ENCODE measurements at places on chromosomes 12 and 14. TPM values are rescaled to one million over a fixed set of nuclear protein-coding genes. Genes with fewer than 3 reads are reported as not detected.

DNA sequence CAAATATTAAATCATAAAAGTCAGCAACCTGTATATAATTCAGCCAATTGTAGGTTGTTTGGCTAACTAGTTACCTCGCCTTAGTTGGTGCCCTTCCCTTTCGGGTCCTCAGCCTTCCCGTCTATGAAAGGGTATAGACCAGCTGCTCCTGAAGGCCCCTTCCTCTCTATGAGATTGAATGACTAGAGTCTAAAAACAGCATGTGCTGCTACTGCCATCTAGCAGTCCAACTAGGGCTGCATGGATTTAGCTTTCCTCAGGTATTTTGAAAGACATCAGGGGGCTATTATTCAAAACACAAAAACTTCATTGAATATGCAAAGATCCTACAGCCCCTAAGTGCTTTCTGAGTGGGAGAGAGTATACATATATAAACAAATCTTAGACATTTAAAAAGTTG is 37.0 kb upstream of the TMEM263 start:
- DNase-seq, result peak; percentile 85

STRAP gene
- 362 TPM for total RNA-seq

BCL11B gene
- total RNA-seq, result 8.3 TPM

GRCh38 chr12:2583091-2583497 is 211.7 kb upstream of the FKBP4 start:
- DNase-seq, result peak; percentile 92

DNA sequence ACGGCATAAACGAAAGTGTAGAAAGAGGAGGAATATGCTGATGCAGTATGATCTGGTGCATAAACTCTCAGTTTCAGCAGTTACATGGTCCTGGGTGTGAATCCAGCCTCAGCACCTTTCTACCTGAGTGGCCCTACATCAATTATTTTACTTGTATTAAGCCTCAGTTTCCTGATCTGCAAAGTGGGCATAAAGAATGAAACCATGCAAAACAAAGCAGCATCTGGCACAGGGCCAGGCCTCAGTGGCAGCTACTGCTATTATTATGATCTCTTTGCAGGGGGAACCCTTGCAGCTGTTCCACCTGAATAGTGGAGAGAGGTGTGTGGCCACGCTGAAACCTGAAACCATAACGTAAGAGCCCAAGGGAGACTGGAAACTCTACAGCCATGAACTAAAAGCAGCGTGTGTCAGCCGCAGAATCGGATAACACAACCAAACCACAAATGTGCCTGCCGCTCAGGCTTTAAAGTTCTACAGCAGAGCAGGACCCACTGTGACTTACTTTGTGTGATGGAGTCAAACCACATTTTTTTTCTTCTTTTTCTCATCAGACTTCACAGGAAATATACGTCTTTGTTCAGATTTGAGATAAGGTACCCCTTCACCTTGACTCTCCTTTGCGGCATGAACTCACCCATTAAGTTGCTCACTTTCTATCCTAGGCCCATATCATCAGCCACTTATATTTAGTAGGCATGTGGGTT is 29.2 kb upstream of the FOS start:
- DNase-seq, result no peak

BRF1 gene
- 44.5 TPM for total RNA-seq

- DNase-seq, result no peak
These were observed 163.4 kb upstream of the HMGA2 start for GRCh38 chr12:65660836-65661235.

PIANP gene
- total RNA-seq, result 2.6 TPM

GRCh38 chr12:6200256-6201212 is at the start of gene CD9:
CD9 (plus strand) TSS chr12:6200400; CDS start chr12:6200500, 100 bp downstream.
- peak; percentile 79 for DNase-seq

- DNase-seq, result peak; percentile 77
These were observed 73.0 kb downstream of the SERPINA3 start for GRCh38 chr14:94685166-94685581.

DNAJC22 gene
- total RNA-seq, result 3.4 TPM

CSAD gene
- 38.2 TPM for total RNA-seq

DNA sequence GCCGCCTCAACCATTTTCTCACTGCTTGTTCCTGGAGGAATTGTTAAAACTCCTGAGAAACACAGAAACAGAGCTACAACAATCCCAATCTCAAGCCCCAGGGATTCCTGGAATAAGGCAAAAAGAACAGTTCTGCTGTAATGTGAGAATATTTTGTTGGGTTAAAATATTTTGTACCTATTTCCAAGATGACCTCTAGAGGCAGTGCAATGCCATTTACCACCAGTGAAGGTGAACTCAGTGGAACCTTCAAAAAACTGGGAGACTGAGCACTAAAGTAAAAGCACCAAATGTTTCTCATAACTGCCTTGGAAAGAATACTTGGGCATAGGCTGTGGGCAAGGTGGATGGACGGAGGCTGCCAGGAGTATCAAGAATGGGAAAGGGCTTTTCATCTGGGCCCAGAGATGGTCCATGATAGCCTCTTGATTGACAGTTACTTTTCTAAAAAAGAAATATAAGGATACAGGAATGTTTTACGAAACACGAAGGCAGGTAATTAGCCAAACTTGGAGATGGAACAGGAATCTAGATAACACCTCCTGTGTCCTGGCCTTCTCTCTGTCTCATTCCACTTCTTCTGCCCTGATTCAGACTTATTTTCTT is 334.0 kb upstream of the FLRT2 start:
- no peak for DNase-seq

DERA gene
- 116 TPM for total RNA-seq

DNA sequence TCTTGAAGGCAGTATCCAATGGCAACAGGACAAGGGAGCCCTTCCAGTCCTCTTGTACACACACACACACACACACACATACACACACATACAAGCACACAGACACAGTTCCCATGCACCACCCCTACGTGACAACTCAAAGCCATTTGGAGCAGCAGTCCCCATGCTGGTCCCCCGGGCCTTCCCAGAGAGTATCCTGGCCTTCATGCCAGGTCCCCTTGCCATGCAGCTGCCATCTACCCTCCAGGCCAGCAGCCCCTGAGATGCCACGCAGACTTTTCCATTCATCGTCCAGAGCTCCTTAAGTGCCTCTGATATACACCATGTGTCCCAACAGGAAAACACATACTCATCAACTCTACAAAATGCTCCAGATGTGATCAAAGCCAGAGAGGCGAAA is 159.5 kb downstream of the ANO2 start:
- DNase-seq, result peak; percentile 21

- DNase-seq, result no peak
These were observed 34.0 kb downstream of the VCPKMT start for GRCh38 chr14:50082308-50082742.

MYO1H gene
- not detected for total RNA-seq

All from endodermal cell (in vitro differentiated cells).